Stimulated activated naive CD8-positive, alpha-beta T cell treated with anti-CD3 and anti-CD28 coated beads, Interleukin-15, amount 100 ng/mL, for 72 hours (primary cell): ENCODE measurements at places on chromosomes 12 and 14.

- no peak for DNase-seq
Observed at GRCh38 chr12:121689430-121689829, 20.0 kb upstream of the MORN3 start.

DNA sequence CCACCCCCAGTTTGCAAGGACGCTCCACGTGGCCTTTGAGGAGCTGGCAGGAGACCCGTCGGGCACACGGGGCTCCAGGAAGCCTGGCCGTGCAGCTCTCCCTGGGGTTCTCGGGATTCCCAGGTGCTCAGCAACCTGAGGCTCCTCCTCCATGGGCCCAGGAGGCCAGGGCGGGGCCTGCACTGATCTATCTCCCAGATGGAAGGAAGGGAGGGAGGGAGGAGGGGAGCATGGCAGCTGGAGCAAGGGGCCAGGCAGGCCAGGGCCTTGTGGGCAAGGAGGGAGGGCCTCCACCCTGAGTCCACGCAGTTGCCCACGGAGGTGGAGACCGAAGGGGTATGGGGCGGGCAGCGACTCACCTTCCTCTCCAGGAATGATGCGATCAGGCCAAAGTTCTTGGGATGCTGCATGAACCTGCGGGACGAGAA lies 127.3 kb downstream of the RFLNA start:
- DNase-seq, result no peak

DNA sequence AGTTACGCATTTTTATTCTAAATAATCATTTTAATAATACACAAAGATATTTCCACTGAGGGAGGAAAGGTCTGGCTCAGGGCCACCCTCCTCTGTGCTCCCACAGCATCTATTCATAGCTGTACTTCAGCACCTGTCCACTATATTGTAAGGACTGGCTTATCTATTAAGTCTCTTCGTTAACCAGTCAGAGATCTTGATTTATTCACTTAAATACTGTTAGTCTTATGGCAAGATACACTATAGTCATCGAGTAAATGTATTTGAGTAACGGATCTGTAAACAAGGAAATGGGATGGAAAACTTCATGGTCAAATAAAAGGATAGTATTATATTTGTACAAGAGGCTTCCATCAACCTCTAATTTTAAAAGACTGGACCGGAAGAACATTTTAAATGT lies 54.6 kb downstream of the SPTLC2 start:
- DNase-seq, result no peak

- no peak for DNase-seq
Observed at GRCh38 chr14:86772075-86772474, 1220.9 kb downstream of the GALC start.

DNA sequence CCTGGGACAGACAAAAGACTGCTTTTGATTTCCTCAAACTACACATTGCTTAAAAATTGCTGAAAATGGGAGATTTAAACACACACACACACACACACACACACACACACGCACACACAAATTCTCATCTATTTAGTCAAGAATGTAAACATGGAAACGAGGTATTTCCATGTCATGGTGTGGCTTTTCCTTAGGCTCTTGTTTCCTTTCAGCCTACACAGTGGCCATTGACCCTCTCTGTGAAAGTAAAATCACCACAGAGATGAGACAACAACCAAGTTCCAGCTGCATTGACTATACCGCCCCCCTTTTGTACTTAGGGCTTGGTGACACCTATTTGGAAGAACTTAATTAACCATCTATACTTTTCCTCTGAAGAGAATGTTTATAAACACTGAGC lies 41.9 kb downstream of the TTC8 start:
- no peak for DNase-seq

- DNase-seq, result peak; percentile 70
Observed at GRCh38 chr14:78022059-78022458, 148.1 kb upstream of the NRXN3 start.

- no peak for DNase-seq
Observed at GRCh38 chr12:55696141-55696540, 11.6 kb downstream of the ITGA7 start.

GRCh38 chr14:90848944-90849731 lies 32.9 kb upstream of the TTC7B start:
- no peak for DNase-seq

DNA sequence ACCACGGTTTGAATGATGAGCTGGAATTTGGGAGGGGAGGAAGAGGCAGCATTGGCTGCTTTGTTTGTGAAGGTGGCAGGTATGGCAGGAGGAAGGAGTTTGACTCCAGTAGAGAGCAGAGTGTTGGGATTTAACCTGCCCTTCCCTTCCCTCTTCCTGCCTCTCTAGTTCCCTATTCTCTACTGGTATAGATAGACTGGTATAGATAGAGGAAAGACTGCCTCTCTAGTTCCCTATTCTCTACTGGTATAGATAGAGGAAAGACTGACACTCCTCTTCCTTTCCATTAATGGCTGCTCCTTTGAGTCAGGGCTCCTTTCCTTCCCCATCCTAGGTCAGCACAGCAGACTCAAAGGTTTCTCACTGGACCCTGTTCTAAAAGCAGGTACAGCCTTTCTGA lies 8.4 kb upstream of the SYCP3 start:
- DNase-seq, result no peak

- no peak for DNase-seq
Observed at GRCh38 chr12:24728366-24728765, 220.5 kb downstream of the BCAT1 start.

GRCh38 chr14:45426685-45427282 lies 173.8 kb upstream of the MIS18BP1 start:
- DNase-seq, result peak; percentile 1

GRCh38 chr12:107429006-107429705 lies 256.4 kb upstream of the PWP1 start:
- no peak for DNase-seq

DNA sequence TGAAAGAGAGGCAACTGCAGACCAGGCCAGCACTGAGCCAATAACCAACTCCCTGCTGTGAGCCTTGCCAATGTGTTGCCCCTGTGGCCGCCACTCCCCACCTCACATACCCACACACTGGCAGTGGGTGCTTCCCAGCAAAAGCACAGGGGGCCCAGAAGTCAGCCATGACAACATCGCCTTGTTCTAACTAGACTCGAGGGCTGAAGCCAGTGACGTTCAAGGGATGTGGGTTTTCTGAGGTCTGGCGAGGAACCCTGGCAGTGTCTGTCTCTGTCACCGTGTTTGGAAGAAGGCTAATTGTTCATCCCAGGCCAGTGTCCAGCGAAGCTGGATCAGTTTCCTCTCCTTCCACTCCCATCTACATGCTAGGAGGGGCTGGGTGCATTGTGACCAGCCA lies 311.8 kb upstream of the AMIGO2 start:
- peak; percentile 80 for DNase-seq

DNA sequence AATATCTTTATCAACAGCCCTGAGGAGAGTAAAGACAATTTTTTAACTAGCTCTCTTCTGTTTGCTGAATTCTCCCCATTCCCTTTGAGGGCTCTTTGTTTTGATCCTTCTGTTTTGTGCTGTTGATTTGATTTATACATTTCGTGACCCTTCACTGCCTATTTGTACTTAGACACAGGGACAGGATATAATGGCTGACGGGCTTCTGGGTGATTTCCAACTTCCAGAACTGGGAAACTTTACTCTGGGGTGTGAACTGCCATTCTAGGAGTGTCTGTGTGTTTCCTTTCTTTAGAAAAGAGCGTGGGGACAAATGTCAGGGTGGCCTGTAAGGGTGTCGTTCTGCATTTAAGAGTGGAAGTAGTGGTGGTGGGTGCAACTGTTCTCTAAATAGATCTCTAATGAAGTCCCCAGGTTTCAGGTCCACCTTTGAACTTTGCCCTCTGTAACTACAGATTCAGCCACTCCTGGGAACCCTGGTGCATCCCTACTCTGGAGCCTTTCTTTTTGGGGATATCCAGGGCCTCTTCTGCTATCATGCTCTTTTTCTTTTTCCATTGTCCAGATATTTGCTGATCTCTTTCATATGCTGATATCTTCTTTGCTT lies 22.3 kb upstream of the SSPN start:
- DNase-seq, result no peak

DNA sequence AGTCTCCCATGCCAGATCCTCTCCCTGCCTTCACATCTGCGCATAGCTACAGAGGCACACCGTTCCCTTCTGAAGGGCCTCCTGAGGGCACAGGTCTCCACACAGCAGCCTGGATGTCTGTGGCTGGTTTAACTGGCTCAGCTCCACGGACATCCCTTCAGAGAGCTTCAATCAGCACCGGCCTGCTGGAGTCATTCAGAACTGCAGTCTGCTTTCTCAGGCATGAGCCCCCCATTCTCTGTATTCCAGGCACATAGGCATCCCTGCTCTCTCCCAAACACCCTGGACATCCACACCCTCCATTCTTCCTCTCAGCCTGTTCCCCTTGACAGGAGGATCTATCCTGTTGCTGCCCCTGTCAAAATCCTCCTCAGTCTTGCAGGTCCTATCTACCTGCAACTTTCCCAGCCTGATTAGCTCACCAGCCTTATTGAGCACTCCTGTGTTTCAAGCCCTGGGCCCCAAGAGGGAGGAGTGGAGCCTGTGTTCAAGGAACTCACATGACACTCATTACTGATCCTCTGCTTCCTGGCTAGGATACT lies 2.9 kb upstream of the DHRS2 start:
- DNase-seq, result no peak

GRCh38 chr12:85825746-85826145 lies 10.5 kb downstream of the RASSF9 start:
- DNase-seq, result no peak
